ENCODE measurements at places on chromosomes 4 and X. TPM values are rescaled to one million over a fixed set of nuclear protein-coding genes. Genes with fewer than 3 reads are reported as not detected.

NAP1L2 gene
- total RNA-seq, result 3.9 TPM

MID2 gene
- 15.1 TPM for total RNA-seq

RUFY3 gene
- 97.8 TPM for total RNA-seq

MMAA gene
- 5.1 TPM for total RNA-seq

TEX13D gene
- total RNA-seq, result not detected

CTAG1B gene
- not detected for total RNA-seq

PNMA6F gene
- total RNA-seq, result not detected

HSFX3 gene
- total RNA-seq, result not detected

USP17L24 gene
- not detected for total RNA-seq

TMPRSS11E gene
- total RNA-seq, result 0.12 TPM
